ENCODE measurements at places on chromosomes 1 and 21.

DNA sequence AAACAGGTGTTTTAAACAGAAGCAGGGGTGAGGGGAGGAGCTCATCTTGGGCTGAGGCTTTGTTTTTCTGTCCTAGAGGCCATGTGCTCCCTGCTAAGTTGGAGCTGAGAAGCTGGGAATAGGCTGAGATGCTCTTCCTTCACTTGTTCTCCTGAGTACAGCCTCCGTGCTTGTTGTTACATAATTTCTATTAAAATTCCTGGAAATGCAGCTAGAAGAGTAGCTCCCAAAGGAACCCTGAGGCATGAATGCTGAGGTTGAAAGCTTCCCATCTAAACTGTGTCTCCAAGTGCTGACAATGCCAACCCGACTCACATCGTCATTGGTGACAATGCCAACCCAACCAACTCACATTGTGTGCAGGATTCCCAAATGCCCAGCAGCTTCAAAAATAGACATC lies 12.6 kb upstream of the ITPKB start:
- no peak for DNase-seq

- DNase-seq, result no peak
These were observed 615.4 kb downstream of the KIF26B start for GRCh38 chr1:245770156-245770555.

GRCh38 chr21:43988016-43988415 lies 24.1 kb upstream of the TRAPPC10 start:
- DNase-seq, result no peak

DNA sequence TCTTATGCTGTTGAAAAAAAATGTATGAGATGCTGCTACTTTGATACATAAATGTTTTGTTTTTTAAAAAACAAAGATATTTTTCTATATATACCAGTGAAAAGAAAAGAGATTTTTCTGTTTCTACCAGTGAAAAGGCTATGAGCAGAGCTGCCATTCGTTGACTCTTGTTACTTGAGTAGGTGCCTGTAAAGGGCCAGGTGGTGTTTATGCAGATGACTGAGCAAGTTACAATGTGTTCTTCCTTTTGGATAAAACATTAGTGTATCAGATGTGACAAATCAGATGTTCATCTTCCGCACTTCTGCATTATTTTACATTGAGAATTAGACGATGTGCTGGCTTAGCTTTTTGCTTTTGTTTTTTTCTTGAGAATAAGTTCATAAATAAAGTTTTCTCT lies 45.4 kb downstream of the BARHL2 start:
- no peak for DNase-seq

DNA sequence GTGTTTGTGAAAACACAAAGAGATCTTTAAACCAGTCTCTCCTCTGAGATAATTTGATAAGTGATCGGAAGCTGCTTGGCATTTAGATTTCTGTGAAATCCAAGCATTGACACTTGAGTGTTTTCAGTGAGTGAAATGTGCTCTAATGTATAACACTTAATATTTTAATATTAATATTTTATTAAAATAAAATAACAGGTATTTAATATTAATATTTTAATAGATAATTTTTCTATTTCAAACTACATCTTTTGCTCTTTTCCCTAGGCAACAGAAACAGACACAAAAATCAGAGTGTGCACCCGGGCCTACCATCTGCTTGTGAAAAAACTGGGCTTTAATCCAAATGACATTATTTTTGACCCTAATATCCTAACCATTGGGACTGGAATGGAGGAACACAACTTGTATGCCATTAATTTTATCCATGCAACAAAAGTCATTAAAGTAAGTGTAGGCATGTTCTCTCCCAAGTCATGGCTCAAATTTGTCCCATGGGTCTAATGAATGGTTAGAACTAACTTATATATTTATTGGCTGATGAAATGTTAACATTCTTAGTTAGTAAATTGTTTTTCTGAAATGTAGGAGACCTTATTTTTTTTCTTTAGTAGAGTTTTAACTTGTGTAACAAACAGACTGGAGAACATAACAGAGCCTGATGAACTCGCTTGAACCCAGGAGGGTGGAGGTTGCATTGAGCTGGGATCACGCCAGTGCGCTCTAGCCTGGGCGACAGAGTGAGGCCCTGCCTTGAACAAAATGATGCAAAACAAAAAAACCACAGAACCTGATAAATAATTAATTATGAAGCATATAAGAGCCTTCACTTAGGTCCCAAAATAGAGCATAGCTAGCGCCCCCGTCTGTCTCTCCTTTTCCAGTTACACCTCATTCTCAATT lies 55.2 kb downstream of the MTR start:
- no peak for DNase-seq

DNA sequence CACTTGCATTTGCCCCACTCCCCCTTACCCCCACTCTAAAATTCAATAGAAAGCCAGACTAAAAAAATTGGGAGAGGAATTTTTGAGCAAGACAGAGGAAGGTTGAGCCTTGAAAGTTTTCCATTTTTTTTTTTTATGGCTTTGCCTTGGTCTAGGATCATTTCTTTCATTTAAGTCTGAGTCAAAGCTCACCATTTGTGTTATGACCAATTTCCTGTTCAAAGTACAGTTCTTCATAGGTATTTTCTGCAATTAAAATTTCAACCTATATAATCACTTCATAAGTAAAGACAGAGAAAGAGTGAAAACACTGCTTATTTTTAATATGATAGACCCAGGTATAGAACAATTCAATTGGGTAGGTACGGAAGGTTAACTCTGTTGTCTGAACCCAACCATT lies 436.6 kb upstream of the ADGRL2 start:
- no peak for DNase-seq

GRCh38 chr1:24899581-24900485 lies 30.2 kb downstream of the RUNX3 start:
- DNase-seq, result no peak

DNA sequence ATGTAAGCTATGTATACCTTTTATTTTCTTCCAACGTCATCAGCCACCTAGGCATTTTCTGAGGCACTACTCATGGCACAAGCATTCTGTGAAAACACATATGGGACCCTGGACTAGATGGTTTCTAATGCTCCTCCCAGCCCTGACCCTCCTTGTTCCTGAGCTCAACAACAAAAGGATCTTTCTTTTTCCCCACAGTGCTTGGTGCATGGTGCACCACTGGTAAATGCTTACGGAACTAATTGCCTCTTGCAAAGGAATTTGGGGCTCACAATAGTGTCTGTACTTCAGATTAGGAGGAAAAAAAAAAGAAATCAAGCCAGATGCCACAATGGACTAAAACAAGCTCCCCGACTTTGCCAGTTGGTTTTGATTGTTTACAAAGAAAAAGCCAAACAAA lies 390.5 kb downstream of the PLPP3 start:
- DNase-seq, result no peak

DNA sequence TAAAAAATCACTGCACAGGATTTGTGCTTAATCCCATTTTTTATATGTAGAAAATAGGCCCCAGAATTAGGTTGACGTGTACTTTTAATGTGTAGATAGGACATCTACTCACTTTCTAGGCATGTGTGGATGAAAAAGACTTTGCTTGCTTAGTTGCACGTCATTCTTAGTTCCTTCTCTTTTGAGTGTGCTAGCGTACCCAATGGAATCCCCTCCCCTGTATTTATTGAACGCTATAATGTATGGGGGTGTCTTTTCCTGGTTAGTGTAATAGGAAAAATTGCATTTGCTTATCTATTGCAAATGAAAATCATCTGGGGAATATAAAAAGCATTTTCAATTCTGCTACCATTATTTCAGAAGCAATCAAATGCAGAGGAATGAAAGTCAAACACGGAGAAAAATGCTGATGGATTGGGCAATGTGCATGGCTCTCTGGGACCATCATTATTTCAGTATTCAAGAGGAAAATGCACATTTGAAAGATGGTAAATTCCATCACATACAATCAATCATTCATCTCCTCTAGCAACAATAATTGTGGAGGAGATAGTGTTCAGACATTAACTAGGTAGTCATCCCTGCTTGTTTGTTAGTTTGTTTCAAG lies 277.0 kb upstream of the B3GALT2 start:
- no peak for DNase-seq

DNA sequence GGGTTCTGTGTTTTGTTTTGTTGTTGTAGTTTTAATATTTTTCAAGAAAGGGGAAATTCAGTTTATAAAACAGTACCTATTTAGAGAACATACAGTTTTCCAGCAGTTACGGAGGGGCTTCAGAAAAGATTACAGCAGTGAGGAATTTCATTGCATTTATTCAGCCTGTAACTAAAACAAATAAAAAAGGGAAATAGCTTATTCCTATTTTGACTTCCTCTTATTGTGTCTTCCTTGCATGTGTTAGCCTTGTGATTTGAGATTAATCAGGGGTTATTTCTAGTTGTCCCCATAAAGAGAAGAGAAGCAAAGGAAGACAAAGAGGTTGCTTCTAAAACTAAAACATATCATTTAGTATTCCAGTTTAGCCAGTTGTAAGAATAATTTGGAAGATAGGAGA lies 35.0 kb downstream of the CTTNBP2NL start:
- no peak for DNase-seq

- no peak for DNase-seq
These were observed 152.3 kb upstream of the PTBP2 start for GRCh38 chr1:96569288-96569687.

- DNase-seq, result peak; percentile 49
These were observed 130.8 kb downstream of the LYPLAL1 start for GRCh38 chr1:219304227-219305226.

- peak; percentile 37 for DNase-seq
These were observed 488 bp downstream of the SLC35D1 start for GRCh38 chr1:67053535-67053784.

DNA sequence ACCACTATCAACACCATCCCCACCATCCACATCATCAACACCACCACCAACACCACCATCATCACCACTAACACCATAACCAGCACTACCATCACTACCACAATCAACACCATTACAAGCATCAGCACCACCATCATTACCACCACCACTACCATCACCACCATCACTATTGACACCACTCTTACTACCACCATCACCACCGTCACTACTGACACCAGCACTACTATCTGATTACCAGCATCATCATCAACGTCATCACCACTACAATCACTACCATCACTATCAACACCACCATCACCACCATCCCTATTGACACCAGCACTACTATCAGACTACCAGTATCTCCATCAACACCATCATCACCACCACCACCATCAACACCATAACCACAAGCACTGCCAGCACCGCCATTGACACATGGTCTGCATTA lies 106.1 kb upstream of the RUNX3 start:
- DNase-seq, result no peak

- no peak for DNase-seq
These were observed 143.0 kb upstream of the ZRANB2 start for GRCh38 chr1:71223641-71224340.

DNA sequence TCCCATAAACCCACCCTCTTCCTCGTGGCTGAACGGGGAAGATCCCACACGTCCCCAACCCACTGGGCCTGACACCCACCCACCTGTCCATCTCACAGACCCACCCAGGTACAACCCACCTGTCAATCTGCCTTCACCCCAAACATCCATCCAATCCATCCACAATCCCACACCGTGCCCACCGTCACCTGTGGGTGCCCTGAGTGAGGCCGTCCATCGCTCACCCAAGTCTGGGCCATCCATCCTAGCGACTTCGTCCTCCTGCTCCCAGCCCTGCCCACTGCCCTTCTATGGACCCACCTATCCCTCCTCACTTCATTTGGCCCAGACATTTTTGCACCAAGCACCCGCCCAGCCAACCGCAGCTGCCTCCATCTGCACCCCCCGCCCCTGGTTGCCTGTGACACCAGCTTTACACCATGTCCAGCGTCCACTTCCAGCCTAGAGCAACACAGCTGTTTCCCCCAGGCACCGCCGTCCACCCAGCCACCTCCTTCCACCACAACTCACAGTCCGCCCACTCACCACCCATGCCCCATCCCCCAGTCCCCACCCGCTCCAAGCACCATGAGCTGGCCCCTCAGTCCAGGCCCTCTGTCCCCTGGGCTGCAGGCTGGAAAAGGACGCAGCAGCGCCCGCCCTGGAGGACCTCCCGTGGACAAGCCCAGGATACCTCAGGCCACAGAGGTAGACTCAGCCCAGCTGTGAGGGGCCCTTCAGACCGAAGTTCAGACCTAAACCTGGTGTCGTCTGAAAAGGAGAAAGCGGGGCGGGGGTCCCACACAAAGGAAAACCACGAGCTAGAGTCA lies 7.7 kb downstream of the TTLL10 start:
- DNase-seq, result no peak

DNA sequence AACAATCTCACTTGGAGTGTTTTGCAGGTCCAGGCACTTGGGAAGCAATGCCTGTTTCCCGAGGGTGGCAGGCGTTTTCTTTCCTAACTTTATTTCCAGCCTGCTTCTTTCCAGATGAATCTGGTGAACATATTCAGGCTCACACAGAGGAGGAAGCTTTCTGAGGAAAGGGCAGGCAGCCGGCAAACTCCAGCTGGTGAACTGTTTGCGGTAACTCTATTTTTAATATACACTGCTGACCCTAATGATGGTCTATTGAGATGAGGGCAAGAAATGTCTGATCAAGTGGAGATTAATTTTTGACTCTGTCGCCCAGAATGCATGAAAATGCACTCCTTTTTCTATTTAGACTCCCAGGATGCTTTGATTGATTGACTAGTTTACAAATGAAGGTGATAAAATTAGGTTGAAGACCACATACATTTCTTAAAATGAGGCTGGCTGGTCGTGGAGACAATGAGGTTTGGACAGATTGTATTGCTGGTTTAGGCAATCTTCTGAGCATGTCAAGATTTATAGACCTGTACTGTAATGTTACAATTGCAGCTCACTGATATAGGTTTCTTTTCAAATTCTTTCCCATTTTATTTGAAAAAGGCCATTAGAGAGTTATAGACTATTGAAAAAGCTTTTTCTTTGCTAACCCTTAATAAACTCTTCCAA lies 153.8 kb downstream of the ATG4C start:
- no peak for DNase-seq

DNA sequence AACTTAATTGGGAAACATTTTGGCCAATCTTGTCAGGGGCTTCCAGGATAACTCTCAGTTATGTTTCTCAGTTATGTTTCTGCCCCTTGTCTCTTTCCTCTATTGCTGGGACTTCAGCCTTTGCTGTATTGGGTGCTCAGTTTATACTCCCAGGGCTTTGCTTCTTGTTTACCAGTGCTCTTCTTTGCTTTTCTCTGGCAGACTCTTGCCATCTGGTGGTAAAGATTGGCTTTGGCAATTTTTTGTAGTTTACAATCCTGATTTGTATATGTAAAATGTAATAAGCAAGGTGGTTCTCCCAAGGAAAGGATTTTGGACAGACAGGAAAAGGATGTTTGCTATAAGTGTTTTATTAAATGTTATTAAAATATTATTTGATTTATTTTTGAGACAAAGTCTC lies 37.9 kb downstream of the FABP3 start:
- peak; percentile 19 for DNase-seq

GRCh38 chr1:200351826-200352549 lies 57.8 kb downstream of the ZNF281 start:
- peak; percentile 90 for DNase-seq

Measured in stromal cell of bone marrow (primary cell).